ENCODE measurements at places on chromosomes 6 and 20.
A peak's percentile ranks its signal among the peaks of the same experiment; 100 is the strongest.

GRCh38 chr20:44541992-44542391, 20.1 kb upstream of the SERINC3 start:
- no peak for DNase-seq

DNA sequence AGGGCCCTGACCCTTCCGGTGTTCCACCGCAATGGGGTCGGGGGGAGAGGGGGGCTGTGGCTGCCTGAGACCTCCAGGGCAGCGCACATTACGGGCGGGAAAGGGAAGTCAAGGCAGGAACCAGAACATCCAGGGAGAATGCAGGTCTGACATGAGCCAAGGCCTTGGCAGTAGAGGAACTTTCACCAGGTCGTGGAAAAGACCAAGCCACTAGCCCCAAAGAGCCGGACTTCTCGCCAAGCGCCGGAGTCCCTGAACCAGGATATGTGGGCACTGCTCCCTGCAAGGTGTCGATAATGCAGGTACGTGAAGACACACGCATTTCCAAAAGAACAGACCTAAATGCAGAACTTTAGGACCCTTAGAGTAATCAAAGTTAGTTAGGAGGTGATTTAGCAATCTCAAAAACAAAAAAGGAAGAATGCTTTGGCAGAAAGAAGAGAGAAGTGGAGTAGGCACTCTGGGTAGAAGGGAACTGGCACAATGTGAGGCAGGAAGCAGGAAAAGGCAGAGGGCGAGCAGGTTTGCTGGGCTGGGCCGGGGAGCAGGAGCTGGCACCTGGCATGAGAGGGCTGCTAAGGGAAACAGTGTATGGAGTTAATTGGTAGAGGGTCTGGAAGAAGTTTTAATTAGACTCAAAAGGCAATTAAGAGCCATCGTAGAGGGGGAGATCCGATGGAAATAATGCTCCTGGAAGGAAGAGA, 14.3 kb downstream of the POU3F2 start:
- no peak for DNase-seq

DNA sequence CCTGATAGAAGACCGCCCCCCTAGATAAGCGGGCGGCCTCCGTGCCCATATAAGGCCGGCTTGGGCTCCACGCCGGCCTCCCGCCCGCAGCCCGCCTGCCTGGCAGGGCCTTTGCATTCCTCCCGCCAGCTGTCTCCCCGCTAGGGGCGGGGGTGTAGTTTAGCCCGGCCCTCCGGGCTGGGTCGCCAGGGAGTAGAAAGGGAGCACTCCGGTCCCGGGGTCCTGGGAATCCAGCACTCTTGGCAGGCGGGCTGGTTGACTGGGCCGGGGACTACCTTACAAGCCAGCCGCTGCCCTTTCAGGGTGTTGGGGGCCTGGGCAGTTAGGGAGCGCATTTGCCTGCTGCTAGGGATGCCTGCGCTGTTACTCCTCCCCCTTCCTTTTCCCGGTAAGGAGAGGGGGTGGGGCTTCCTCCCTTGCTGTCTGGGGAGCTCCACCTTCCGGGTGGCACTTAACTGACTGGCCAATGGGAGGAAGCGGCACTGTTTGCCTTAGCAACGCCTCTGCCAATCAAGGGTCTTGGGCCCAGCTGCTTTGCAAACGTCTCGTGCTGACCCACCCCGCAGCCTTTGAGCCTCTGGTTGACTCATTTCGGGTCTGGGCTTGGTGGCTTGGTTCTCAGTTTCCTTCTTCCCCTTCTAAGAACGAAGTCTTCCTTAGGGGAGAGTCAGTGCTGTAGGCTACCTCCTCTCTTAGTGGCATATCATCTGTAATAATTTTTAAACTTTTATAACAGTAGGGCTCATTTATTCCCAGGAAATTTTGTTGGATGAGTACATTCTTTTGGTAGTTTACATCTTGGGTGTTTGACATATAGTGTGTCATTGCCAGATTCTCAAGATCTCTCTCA, 3.4 kb downstream of the SRF start:
- DNase-seq: peak; percentile 91

- DNase-seq: no peak
Measured at GRCh38 chr6:159031846-159032245, 12.9 kb downstream of the TAGAP start.

DNA sequence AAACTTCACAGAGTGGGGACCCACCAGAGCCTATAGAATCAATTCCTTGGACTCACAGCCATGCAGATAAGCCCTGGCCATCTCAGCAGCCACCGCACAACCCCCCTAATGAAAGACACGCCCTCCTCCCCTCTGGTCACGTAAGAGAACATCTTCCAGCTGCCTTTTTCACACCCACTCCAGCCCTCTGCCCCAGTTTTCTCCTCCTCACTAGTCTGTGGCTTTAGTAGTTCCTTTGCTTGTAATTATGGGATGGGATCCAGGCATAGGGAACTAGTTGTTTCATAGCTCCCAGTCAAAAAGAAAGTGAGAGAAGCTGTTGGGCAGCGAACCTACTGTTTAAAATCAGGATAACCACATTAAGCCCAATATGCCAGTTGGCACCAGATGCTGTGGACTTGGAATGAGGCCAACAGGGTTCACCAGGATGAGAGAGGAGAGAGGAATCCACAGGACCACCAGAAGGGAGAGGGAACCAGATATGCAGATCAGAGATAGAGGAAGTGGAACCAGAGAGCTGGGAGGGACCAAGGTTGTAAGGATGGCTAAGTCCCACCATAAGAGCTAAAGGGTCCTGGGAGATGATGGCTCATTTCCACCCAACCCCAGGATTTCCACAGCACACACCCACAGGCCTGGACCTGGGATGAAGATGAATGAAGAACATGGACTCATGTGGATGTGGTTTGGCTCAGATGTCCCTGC, 9.0 kb upstream of the BTN3A1 start:
- no peak for DNase-seq

DNA sequence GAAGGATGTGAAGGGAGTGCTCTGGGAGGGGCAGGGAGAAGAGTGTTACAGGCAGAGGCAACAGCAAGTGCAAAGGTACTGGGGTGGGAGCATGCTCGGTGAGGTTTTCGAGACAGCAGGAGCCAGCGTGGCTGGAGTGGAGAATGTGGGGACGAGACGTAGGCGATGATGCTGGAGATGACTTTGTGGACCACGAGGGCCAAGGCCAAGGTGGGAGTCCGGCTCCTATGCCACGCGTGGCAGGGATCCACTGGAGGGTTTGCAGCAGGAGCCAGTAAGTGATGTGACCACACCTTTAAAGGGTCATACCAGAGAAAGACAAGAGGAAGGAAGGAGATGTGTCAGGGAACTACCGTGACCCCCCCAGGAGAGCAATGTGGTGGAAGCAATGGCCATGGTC, 7.3 kb downstream of the PTGIS start:
- no peak for DNase-seq

DNA sequence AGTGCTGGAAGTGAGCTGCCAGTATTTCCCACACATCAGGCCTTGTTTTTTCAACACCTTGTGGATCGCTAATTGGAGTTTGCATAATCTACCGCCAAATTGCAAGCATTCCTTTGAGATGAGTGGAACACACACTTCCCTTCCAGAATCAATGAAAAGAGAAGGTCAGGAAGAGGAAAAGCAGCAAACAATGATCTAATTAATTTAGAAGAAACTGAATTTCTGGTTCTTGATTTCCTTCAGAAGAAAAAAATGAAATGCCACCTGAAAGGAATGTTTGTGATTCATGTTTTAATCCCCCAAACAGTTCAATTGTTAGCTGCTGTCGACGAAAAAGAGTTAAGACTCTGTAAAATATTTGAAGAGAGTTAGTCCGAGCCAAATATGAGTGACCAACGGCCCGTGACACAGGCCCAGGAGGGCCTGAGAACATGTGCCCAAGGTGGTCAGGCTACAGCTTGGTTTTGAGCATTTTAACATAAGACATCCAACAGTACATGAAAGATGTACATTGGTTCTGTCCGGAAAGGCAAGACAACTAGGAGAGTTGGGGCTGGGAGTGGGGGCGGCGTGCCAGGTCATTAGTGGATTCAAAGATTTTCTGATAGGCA, 182.3 kb downstream of the MTFR2 start:
- peak; percentile 9 for DNase-seq

GRCh38 chr20:59526242-59527225, 77.8 kb upstream of the PHACTR3 start:
- no peak for DNase-seq

DNA sequence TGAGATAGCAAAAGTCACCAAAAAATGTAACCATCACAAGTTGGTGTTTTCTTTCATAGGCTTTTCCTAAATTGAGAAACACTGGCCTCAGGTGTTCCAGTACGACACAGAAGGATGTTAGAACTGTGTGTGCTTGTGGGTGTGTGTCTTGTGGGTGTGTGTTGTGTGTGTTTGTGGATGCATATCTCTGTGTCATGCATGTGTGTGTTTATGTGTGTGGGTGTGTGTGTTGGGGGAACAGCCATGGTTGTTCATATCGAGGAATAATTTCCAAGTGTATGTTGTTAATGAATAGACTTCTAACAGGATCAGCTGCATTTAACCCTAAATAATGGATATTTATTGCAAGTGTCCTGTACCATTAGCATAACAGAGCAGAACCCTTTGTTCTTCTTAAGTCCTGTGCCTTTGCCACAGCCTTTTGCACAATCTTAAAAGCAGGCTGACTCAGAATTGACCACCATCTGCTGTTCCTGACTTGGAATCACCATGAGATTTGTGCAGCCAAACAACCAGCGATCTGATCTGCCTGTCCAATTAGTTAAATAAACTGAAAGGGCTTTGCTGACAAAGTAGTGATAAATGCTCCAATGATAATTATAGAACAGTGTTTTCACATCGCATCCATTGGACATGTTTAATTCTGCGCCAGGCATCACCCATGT, 7.6 kb downstream of the CD93 start:
- no peak for DNase-seq

GRCh38 chr6:122077603-122078002, 321.8 kb upstream of the HSF2 start:
- no peak for DNase-seq

- DNase-seq: no peak
Measured at GRCh38 chr6:39982720-39983119, 48.5 kb upstream of the MOCS1 start.

DNA sequence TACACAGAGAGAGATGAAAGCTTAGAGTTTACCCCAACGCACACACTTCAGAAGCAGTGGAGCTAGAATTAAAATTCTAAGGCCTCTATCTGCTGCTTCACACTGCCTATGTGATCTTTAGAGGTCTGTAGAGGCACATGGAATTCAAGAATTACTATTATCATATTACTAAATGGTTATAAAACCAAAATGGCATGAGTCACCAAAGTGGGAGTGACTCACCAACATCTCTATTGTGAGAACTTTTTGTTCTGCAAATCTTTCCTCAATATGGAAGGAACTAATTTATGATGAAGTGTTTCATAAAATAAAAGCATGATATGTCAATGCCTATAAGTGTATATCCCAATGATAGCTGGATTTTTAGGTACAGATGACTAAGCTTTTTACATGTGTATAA, 28.5 kb upstream of the TMEM244 start:
- no peak for DNase-seq

- DNase-seq: no peak
Measured at GRCh38 chr6:52984247-52984646, 10.8 kb downstream of the GSTA4 start.

GRCh38 chr6:123635144-123635543, 1.6 kb downstream of the TRDN start:
- no peak for DNase-seq

GRCh38 chr6:82035526-82035925, 212.0 kb downstream of the IBTK start:
- DNase-seq: no peak

GRCh38 chr6:164911151-164911550, 398.3 kb downstream of the C6orf118 start:
- DNase-seq: no peak

DNA sequence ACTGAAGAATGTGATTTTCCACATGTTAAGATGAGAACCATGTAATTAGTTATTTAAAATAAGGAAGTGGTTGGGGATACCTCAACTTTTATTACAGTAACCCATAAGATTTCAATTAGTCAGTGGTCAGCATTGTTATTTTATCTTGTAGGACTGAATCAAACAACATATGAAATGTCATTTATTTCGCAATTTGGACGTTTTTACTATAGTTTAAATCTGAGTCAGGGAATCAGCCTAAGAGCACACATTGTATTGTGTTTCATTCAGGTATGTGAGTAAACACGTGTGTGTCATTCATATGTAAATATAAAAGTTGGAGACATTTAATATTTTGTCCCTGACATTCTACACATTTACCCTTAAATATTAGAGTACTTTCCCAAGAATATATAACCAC, 1418.7 kb downstream of the GRIK2 start:
- DNase-seq: no peak

GRCh38 chr20:62064770-62065673, 659 bp downstream of the TAF4 start:
- DNase-seq: peak; percentile 44

DNA sequence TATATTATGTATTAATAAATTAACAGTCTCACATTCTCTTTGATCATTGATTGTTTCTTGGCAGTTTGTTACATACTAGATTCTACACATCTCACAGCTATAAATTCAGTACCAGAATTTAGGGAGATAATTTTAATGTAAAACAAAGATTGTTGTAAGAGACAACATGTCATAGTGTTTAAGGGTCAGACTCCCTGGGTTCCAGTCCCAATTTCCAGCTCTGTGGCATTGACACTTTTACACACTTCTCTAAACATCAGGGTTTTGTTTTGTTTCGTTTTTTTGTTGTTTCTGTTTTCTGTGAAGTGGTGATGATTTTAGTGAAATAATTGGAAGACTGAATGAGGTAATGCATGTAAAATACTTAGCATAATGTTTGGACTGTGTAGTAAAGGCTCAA, 19.9 kb downstream of the ADGRB3 start:
- no peak for DNase-seq

- DNase-seq: no peak
Measured at GRCh38 chr6:100724222-100724621, 156.9 kb downstream of the ASCC3 start.

DNA sequence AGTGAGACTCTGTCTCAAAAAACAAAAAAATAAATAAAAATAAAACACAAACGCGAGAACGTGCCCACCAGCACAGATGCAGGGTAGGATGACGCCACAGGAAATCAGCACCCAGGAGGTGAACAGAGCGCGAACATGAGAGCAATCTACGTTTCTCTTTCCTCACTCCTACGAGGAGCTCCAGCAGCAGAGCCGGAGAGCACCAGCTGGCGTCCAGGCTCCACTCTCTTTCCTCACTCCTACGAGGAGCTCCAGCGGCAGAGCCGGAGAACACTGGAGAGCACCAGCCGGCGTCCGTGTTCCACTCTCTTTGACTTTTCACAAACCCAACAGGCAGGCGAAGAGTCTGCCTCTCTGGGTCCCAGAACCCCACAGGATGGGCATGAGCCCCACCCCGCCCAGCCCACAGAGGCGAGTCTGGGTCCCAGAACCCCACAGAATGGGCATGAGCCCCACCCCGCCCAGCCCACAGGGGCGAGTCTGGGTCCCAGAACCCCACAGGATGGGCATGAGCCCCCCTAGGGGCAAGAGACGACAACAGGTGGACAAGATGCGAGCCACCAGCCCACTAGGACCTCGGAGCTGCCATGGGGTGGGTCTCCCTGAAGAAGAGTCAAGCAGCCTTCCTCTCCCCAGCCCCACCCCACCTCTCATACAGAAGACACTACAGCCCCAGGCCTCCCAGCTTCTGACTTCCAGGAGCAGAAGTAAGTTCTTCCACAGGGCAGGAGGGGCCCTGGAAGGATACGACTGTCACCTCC, 20.2 kb downstream of the ZBTB46 start:
- DNase-seq: no peak

Measured in endothelial cell (in vitro differentiated cells).